Epithelial cell of proximal tubule (primary cell): ENCODE measurements at places on chromosomes 2 and 18. TPM values are rescaled to one million over a fixed set of nuclear protein-coding genes. Genes with fewer than 3 reads are reported as not detected.

Gene LCT
- total RNA-seq = not detected in 2 replicates

Gene FOXI3
- total RNA-seq = 0.17 TPM in 1 of 2 replicates, not detected in the other

Gene GPBAR1
- 1.0 and 2.3 TPM in 2 replicates for total RNA-seq

Gene RUFY4
- total RNA-seq = not detected in 2 replicates

Gene CLEC4F
- not detected in 2 replicates for total RNA-seq

Gene SP9
- 0.06 TPM in 1 of 2 replicates, not detected in the other for total RNA-seq

Gene COL3A1
- total RNA-seq = 1.1 and 12.5 TPM in 2 replicates

Gene LIMS4
- total RNA-seq = 2.0 TPM in 1 of 2 replicates, not detected in the other

Gene PRKAG3
- total RNA-seq = not detected in 2 replicates

Gene CCDC74B
- 2.1 and 5.6 TPM in 2 replicates for total RNA-seq

Gene CKAP2L
- total RNA-seq = 18.8 and 23.4 TPM in 2 replicates

Gene LYG1
- total RNA-seq = 0.12 and 0.22 TPM in 2 replicates

Gene NBAS
- total RNA-seq = 33.6 and 48.4 TPM in 2 replicates

Gene UGT1A3
- total RNA-seq = not detected in 2 replicates

Gene SPC25
- total RNA-seq = 39.7 and 42.1 TPM in 2 replicates

Gene PTPRM
- total RNA-seq = 28.5 and 63.2 TPM in 2 replicates

Gene REL
- 2.4 and 3.0 TPM in 2 replicates for total RNA-seq

Gene DSEL
- total RNA-seq = 7.1 and 8.2 TPM in 2 replicates
